Pancreas (tissue), 10 donors: ENCODE measurements at places on chromosomes 5 and 9. TPM values are rescaled to one million over a fixed set of nuclear protein-coding genes. Genes with fewer than 3 reads are reported as not detected.
A peak's percentile ranks its signal among the peaks of the same experiment; 100 is the strongest.

The PLAC8L1 gene
- polyA plus RNA-seq: 0.61 TPM

The PCDHB13 gene
- 1.9 TPM for polyA plus RNA-seq

The LHX3 gene
- not detected for polyA plus RNA-seq

The PAEP gene
- polyA plus RNA-seq: not detected

The OTULINL gene
- 23.8 TPM for polyA plus RNA-seq

- no peaks in the 10 kb centered on the region for H3K36me3 ChIP-seq
- H3K27me3 ChIP-seq: no peaks in the 10 kb centered on the region
- DNase-seq: no peak
These were observed 59.4 kb upstream of the ERBIN start for GRCh38 chr5:65866837-65867521.

- no peaks in the 10 kb centered on the region for H3K27me3 ChIP-seq
- H3K27ac ChIP-seq: no peak overlapping the region
- no peaks in the 10 kb centered on the region for H3K4me1 ChIP-seq
- no peak for DNase-seq
- H3K36me3 ChIP-seq: no peaks in the 10 kb centered on the region
These were observed 29.5 kb downstream of the POU4F3 start for GRCh38 chr5:146368137-146368536.

GRCh38 chr5:59592101-59592500, 301.4 kb downstream of the PDE4D start:
- H3K36me3 ChIP-seq: no peaks in the 10 kb centered on the region
- no peaks in the 10 kb centered on the region for H3K27me3 ChIP-seq
- no peak overlapping the region for H3K27ac ChIP-seq
- no peak overlapping the region for H3K4me3 ChIP-seq

DNA sequence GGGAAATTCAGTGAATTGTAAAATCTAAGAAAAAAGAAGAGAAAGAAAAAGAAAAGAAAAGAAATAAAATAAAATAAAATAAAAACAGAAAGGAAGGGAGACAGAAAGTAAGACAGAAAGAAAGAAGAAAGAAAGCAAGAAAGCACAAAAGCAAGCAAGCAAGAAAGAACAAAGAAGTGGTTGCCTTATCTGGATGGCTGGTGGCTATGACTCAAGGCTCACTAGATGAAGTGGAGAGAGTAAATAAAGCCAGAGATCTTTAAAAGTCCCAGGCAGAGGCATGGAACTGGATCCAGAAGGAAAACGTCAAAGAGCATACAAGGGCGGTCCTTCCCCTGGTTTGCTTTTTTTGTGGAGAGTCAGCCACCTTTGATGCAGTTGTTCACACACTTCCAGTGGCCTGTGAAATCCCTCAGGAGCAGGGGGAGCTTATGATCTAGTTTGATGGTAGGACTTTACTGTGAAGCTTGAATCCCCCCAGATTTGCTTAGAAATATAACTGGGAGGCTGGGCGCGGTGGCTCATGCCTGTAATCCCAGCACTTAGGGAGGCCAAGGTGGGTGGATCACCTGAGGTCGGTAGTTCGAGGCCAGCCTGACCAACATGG, 176.7 kb upstream of the HMHB1 start:
- H3K27ac ChIP-seq: no peak overlapping the region
- no peak for DNase-seq
- peaks cover 6% of the 10 kb centered on the region for H3K4me1 ChIP-seq

- H3K27me3 ChIP-seq: no peaks in the 10 kb centered on the region
- H3K36me3 ChIP-seq: no peaks in the 10 kb centered on the region
- no peak for DNase-seq
These were observed 109.5 kb upstream of the COL5A1 start for GRCh38 chr9:134532084-134532483.

- peak; percentile 13 for DNase-seq
- H3K4me1 ChIP-seq: peaks cover under 1% of the 10 kb centered on the region
- no peak overlapping the region for H3K27ac ChIP-seq
These were observed 4.7 kb upstream of the TGFBI start for GRCh38 chr5:136023958-136024541.

GRCh38 chr5:9617739-9618504, 12.2 kb downstream of the TAS2R1 start:
- no peak overlapping the region for H3K27ac ChIP-seq
- no peak overlapping the region for H3K4me3 ChIP-seq
- DNase-seq: no peak
- H3K4me1 ChIP-seq: peaks cover 4% of the 10 kb centered on the region
- H3K27me3 ChIP-seq: no peaks in the 10 kb centered on the region

GRCh38 chr5:77008413-77008812, 21.8 kb upstream of the AGGF1 start:
- no peaks in the 10 kb centered on the region for H3K27me3 ChIP-seq
- no peak for DNase-seq
- no peak overlapping the region for H3K27ac ChIP-seq
- H3K4me1 ChIP-seq: no peaks in the 10 kb centered on the region
- H3K36me3 ChIP-seq: no peaks in the 10 kb centered on the region
- no peak overlapping the region for H3K4me3 ChIP-seq

GRCh38 chr5:13930541-13931171, 13.8 kb downstream of the DNAH5 start:
- H3K4me3 ChIP-seq: no peak overlapping the region
- no peaks in the 10 kb centered on the region for H3K27me3 ChIP-seq
- no peaks in the 10 kb centered on the region for H3K4me1 ChIP-seq
- H3K27ac ChIP-seq: no peak overlapping the region

- H3K36me3 ChIP-seq: peaks cover 19% of the 10 kb centered on the region
- no peak overlapping the region for H3K4me3 ChIP-seq
- no peak overlapping the region for H3K27ac ChIP-seq
- H3K4me1 ChIP-seq: no peaks in the 10 kb centered on the region
- no peak for DNase-seq
These were observed 47.5 kb downstream of the CDK5RAP2 start for GRCh38 chr9:120532475-120532874.

DNA sequence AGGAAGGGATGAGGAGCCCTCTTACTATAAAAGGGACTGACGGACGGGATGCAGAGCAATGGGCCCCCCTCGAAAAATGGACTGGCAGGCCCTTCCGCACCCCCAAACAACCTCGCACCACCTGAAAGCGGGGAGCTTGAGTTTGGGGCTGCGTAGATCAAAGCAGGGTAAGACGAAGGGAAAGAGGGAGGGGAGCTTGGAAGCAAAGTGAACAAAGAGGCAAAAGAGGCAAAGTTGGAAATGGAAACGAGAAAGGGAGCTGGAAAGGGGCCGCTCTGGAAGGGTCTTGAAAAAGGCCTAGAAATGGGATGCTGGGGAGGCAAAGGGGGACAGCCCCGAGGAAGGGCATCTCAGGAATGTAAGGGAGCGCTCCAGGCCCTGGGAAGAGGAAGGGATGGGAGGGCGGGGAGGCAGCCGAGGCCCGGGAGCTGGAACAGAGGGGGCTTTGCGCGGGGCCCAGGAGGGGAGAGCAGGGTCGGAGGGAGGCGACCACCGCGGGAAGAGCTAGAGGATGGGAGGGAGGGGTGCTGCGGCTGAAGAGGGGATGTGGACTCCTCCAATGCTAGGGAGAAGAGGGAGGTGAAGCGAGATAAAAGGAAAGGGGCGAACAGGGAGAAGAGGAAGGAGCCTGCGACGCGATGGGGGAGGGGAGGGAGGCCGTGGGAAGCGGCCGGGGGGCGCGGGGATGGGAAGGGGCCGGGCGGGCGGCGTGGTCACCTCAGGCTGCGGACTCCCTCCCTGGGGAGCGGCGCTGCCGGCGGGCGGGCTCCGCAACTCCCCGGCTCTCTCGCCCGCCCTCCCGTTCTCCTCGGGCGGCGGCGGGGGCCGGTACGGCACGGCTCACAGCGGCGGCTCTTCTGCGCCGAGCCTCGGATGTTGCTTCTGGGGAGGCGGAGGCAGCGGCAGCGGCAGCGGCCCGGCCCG, 577 bp downstream of the RNF145 start:
- H3K36me3 ChIP-seq: no peaks in the 10 kb centered on the region
- peak; percentile 16 for DNase-seq
- H3K4me1 ChIP-seq: peaks cover 34% of the 10 kb centered on the region
- peak overlapping the region; percentile 95 for H3K4me3 ChIP-seq
- H3K27ac ChIP-seq: peak overlapping the region; percentile 61
- H3K27me3 ChIP-seq: no peaks in the 10 kb centered on the region

- H3K36me3 ChIP-seq: no peaks in the 10 kb centered on the region
- H3K27ac ChIP-seq: no peak overlapping the region
- H3K27me3 ChIP-seq: peaks cover 7% of the 10 kb centered on the region
- H3K4me3 ChIP-seq: no peak overlapping the region
- no peak for DNase-seq
- no peaks in the 10 kb centered on the region for H3K4me1 ChIP-seq
These were observed 148.1 kb upstream of the MPDZ start for GRCh38 chr9:13427587-13427986.

DNA sequence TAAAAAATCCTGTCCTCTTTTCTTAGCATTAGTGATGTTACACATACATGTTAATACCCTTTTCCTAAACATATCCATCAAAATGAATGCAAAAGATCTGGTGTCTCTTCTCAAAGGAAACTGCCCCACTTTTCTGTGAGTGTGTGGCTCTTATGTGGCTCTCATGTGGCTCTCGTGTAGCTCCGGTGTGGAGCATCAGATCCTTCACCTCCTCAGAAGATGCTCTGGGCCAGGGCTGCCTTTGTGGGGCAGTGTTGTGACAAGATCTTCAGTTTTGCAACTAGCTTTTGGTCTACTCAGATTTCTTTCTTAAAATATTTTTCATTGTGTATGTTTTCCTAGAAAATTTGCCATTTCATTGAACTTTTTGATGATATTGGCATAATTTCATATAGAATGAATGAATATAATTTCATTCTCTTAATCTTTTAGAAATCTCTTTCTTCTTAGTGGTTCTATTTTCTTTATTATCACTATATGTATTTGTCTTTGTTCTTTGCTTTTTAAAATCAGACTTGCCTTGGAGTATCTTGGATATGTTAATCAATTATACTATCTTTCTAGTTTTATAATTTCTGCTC, 19.4 kb downstream of the GARNL3 start:
- H3K27ac ChIP-seq: no peak overlapping the region
- no peaks in the 10 kb centered on the region for H3K27me3 ChIP-seq
- no peak overlapping the region for H3K4me3 ChIP-seq
- no peaks in the 10 kb centered on the region for H3K4me1 ChIP-seq
- no peak for DNase-seq

GRCh38 chr5:107546719-107547118, 124.0 kb downstream of the EFNA5 start:
- H3K27me3 ChIP-seq: no peaks in the 10 kb centered on the region
- peaks cover 7% of the 10 kb centered on the region for H3K4me1 ChIP-seq
- H3K36me3 ChIP-seq: no peaks in the 10 kb centered on the region
- DNase-seq: no peak
- H3K27ac ChIP-seq: no peak overlapping the region

GRCh38 chr5:146338774-146339714, at the start of gene POU4F3:
Gene POU4F3, plus strand, starts transcription at chr5:146338839. Its CDS starts 274 bp downstream, at chr5:146339113.
- H3K4me1 ChIP-seq: no peaks in the 10 kb centered on the region
- H3K4me3 ChIP-seq: no peak within 1 kb of the TSS
- DNase-seq: peak; percentile 60
- no peak within 1 kb of the TSS for H3K27ac ChIP-seq
- peaks cover 6% of the 10 kb centered on the region for H3K27me3 ChIP-seq
- no peaks in the 10 kb centered on the region for H3K36me3 ChIP-seq
